ENCODE measurements at places on chromosomes 2 and 18.

- DNase-seq, result no peak
Observed at GRCh38 chr18:48947560-48947959, 3.2 kb downstream of the SMAD7 start.

DNA sequence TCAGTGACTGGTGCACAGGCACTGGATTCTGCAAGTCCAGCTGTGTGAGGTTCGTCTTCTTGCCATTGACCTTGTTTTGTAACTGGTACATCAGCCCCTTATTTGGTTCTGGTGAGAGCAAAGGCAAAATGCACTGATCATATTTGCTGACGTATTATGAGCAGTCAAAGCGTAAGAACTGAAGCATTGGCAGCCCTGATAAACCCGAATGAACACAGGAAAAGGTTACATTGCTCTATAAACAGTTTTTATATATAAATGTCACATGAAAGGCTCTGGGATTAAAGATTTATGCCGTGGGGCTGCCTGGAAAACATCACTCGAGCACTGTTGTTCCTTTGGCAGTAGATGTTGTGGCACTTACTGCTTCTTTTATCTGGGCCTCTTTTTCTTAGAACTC, 167.9 kb downstream of the IRS1 start:
- DNase-seq, result no peak

DNA sequence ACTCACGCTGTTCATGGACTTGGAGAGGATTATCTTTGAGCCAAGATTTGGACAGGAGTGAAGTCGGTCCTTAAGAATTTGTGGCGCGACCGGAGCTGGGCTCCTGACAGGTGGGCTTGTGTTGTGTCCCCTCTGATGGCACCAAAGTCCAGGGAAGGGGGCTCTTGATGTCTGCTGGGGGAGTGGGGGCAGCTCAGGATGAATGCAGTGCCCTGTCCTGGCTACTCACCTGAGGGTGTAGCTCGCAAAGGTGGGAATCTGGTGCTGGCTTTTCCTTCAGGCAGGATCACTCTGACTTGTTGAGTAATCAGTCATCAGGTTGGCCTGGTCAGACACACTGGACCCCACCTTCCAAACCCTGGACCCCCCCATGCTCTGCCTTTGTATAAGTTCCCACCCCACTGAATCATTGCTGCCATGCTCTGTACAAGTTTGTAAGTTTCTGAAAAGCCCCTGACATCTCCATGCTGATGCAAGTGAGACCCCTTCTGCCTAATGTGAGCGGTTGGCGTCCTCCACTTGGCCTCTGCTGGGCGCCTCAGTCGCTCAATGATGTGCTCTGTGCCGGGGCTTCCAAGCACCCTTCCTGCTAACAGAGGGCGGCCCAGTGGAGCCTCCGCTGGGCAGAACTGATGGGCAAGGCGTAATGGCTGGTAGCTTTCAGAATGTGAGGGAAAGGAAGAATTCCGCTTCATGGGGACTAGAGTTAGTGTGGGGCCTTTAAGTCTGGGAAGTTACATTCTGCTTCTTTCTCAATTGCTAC, 196.1 kb downstream of the MGAT5 start:
- DNase-seq, result no peak

DNA sequence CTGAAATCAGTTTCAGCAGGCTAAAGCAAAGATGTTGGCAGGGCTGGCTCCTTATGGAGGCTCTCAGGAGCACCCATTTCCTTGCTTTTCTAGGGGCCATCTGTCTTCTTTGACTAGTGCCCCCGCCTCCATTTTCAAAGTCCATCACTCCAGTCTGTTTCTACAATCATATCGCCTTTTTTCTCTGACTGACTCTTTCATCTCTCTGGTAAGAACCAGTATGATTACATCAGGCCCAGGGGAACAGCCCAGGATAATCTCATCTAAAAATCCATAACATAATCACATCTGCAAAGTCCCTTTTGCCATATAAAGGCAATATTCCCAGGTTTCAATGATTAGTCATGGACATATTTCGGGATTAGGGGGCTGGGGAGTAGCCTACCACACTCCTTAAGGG, 57.0 kb downstream of the CUL3 start:
- no peak for DNase-seq

- no peak for DNase-seq
Observed at GRCh38 chr2:37795938-37796337, 124.5 kb upstream of the CDC42EP3 start.

- no peak for DNase-seq
Observed at GRCh38 chr2:133495226-133495625, 73.0 kb downstream of the NCKAP5 start.

DNA sequence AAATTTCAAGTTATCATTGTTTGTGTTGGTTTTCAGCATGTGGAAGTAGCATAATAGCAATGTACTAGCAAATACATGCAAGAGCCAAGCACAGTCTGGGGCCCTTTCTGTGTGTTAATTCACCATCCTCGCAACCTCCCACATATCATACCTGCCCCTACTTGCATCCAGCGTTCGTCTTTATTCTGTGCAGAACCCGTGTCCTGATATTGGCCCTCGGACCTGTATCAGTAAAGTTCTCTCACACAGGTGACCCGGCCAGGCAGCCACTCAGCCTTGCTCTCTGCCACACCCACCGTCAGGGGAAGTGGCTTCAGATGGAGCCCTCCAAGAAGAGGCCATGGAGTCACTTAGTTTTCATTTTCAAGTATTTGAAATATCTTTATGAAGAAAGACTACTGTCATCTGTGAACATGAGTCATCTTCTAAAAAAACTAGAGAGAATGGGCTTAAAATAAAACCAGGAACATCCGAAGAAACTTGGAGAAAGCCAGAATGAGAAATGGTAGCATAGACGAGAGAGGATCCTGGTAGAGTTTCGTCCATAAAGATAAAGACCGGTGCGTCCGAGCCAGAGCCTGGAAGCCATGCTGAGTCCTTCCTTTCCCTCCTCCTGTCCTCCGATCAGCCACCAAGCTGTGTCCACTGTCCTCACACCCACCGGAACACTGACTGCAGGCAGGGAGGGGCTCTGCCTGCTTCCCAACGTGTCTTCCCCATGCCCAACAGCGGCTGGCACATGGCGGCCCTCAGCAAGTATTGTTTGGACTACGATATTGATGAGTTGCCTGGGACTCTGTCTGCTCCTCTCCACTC, 57.3 kb upstream of the RPL31 start:
- DNase-seq, result no peak

GRCh38 chr2:189222468-189223105, 43.0 kb upstream of the COL5A2 start:
- no peak for DNase-seq

GRCh38 chr2:55419233-55419678, 400 bp downstream of the CCDC88A start:
- DNase-seq, result no peak

Data from foreskin melanocyte (primary cell).